Activated CD4-positive, CD25-positive, alpha-beta regulatory T cell treated with anti-CD3 and anti-CD28 coated beads, Interleukin-2, amount 50 U/mL, for 72 hours (primary cell): ENCODE measurements at places on chromosomes 1 and 21.

GRCh38 chr1:115134850-115135480, 45.7 kb upstream of the TSPAN2 start:
- no peak for DNase-seq

DNA sequence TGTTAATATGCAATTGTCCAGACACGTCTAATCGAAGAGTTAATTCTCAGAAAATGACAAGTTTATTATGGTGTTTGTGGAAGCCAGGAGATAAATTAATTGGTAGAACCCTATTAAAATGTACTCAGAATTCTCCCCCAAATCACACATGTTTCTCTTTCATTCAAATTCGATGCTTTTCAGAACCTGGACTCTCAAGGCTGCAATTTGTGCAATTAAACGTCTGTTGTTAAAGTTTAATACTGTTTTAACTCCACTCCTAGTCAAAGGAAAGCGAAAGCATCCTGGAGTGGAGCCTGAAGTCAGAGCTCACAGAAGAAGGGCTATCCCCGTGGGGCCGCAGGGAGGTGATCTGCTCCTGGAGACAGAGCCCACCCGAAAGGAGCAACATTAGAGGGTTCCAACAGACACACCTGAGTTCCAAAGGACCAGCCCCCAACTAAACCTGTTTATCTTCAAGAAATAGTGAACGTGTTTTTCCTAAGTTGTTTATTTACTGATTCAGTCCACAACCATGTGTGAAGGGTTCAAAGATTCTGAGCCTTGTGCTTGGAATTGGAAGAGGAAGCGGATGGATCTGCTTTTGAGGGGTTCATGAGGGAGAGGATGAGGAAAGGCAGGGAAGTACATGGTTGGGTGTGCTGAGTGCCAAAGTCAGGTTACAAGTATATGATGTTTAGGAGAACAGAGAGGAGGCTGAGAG, 68.0 kb upstream of the AKT3 start:
- no peak for DNase-seq

GRCh38 chr1:21338573-21339355, 48.5 kb upstream of the ECE1 start:
- no peak for DNase-seq

GRCh38 chr1:111147948-111148347, 7.9 kb downstream of the CEPT1 start:
- no peak for DNase-seq

DNA sequence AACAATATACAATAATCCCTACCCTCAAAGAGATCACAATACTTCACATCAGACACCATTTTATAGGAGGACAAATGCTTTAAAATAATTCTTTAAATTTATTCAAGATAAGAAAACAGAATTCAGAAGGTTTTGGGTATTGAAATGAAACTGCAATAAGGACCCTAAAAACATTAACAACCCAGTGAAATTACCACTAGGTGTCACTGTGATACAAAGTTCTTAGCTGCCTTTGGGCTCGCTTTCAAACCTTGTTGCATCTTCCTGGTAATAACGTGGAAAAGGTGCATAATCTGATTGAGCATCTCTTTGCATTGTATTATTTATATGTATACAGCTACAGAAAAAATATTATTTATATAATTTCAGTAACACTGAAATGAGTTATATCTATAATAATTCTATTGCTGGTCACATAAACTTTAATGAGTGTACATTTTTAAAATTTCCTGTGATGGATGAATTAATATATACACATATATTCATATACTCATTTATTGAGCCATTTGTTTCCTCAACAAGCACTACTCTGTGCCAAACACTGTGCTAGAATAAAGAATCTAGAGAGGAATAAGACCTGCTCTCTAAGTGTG, 185.2 kb downstream of the FAF1 start:
- no peak for DNase-seq

DNA sequence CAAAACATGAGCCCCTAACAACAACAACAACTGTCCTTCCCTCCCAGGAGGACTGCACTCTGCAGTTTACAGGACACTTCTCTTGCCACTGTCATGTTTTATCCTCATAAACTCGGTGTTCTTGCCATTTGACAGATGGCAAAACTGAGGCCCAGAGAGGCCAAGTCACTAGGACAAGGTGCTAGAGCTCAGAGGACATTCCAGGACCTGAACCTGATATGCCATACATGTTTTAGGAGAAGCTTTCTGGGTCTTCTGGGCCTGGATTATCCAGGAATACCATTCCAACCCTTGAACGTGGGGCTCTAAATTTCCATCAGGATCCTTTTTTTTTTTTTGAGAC, 19.4 kb upstream of the TENT5B start:
- DNase-seq: no peak

DNA sequence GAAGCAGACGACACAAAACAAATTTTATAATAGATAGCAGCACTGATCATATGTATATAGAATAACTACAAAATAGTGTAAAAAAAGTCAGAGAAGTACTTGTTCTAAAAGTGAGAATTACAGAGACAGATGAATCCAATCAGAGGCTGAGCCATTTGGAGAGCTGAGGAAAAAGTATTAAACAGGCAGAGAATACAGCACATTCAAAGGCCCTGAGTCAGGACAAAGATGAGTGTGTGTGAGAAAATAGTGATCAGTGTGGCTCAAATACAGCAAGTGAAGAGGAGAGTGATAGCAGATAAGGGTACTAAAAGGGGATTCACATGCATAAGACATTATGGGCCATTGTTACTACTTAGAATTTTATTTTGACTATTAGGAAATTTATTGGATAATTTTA, 430.6 kb upstream of the BRINP3 start:
- no peak for DNase-seq

DNA sequence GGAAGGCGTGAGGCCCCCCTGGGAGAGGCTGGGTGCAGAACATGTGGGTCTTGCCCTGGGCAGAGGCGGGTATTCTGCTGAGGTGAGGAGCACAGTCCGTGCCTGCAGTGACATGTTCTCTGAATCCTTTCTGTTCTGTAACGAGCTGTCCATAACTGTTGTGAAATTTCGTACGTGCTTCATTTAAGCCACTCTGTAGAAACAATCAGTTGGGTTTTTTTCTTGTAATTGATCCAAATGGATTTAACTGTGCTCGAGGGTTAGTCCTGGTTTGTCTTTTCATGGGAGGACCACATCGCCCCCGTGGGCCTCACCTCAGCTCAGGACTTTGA, 45.4 kb upstream of the DIP2A start:
- no peak for DNase-seq

- no peak for DNase-seq
Measured at GRCh38 chr1:10835421-10835820, 39.0 kb upstream of the CASZ1 start.

GRCh38 chr1:155296661-155297060, 4.6 kb downstream of the PKLR start:
- DNase-seq: no peak

- DNase-seq: no peak
Measured at GRCh38 chr1:41803656-41804055, 115.1 kb downstream of the HIVEP3 start.
